ENCODE measurements at places on chromosomes 3 and 15.

DNA sequence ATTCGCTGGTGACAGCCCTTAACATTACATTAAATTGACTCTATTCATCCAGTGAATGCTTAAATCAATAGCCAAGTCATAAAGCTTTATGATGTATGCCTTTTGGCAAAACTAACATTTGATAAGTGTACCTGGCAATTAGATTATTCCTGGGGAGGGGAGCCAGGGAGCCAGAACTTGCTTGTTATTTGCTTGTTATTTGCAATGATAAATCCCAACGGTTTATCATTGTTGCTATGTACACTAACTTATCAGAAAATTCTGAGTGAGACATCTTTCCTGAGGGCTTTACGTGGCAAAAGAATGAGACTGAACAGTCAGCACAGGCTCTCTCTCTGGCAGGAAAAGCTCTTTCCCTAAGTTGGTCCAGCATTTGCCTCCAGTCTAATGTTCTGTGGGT lies 35.8 kb upstream of the FBN1 start:
- DNase-seq: no peak

GRCh38 chr3:61562042-61562720 lies 810 bp downstream of the PTPRG start:
- DNase-seq: no peak

GRCh38 chr3:159675285-159675684 lies 313.4 kb upstream of the IL12A start:
- no peak for DNase-seq

- DNase-seq: no peak
Observed at GRCh38 chr3:9912294-9912935, 4.5 kb upstream of the IL17RC start.

- DNase-seq: no peak
Observed at GRCh38 chr3:43148033-43148432, 42.2 kb upstream of the POMGNT2 start.

DNA sequence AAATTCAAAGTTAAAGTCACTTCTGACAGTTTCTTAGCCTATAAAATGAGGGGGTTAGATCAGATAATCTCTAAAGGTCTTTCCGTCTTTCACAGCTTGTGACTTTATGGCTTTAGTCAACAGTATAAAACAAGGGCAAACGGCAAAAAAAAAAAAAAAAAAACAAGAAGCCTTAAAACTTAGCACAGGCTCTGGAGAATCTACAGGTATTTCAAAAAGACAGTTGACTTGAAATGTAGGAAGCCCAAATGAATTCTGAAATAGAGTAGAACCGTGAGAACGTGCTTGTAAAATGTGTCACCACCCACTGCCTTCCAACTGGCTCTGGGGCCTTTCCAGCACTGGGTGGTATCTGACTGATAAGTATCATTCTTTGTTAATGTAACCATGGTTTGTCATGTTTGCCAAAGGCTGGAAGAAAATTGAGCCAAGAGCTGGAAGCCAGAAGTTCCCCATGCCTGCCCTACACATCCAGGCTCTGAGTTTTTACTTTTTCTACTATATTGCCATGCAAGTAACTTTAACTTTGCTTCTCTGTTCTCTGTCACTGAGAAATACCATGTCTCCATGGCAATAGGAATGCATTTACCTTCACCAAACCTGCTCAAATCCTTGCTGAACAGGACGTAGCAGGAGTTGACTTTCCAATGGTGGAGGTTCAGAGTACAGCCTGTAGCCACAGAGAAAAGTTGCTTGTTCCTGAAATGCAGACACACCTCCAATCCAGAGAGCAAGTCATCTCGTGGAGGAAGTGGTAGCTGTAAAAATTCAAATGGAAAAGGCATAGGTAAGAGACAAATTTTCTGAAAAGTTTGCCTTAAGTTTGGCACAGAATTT lies 35.8 kb upstream of the THSD4 start:
- DNase-seq: no peak

DNA sequence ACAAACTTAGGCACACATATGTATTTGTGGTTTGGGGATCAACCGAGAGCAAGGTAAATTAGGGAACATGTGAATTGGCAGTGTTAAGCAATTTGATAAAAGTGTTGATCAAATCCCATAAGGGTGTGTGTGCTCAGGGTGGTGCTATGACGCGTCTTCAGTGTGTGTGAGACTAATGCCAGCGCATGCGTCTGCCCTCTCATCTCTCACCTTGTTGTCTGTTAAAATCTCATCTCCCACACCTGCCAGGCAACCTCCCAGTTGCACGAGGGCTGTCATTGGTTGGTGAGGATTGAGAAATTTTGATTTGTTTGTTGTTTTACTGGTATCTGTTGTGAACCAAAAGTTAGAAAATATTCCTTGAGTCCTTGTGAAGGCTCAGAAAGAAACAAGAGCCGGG lies 137.2 kb upstream of the ICE2 start:
- no peak for DNase-seq

DNA sequence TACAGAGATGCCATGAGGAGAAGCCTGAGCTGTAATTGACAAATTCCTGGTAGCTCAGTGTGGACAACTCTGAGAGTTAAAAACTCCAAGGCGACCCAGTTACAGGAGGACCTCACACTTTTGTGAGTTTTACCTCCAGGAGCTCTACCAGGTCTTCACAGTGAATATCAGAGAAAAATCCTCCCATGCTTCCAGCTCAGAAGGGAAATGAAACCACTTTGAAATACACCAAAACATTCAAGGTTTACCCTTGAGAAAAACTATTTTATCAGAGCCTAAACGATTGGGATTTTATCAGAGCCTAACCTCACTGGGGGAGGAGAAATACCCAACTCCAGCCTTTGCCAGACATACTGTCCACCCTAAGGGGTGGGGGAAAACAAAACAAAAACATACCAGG lies 52.4 kb downstream of the MCCC1 start:
- no peak for DNase-seq

GRCh38 chr15:82003916-82004315 lies 41.9 kb downstream of the MEX3B start:
- no peak for DNase-seq

- DNase-seq: no peak
Observed at GRCh38 chr3:52892290-52892624, 5.1 kb downstream of the STIMATE start.

- no peak for DNase-seq
Observed at GRCh38 chr3:127417709-127418559, 130.1 kb upstream of the PRR20G start.

- DNase-seq: no peak
Observed at GRCh38 chr15:48132874-48133273, 12.1 kb downstream of the SLC24A5 start.

GRCh38 chr3:184874709-184875644 lies 63.0 kb downstream of the VPS8 start:
- DNase-seq: no peak

DNA sequence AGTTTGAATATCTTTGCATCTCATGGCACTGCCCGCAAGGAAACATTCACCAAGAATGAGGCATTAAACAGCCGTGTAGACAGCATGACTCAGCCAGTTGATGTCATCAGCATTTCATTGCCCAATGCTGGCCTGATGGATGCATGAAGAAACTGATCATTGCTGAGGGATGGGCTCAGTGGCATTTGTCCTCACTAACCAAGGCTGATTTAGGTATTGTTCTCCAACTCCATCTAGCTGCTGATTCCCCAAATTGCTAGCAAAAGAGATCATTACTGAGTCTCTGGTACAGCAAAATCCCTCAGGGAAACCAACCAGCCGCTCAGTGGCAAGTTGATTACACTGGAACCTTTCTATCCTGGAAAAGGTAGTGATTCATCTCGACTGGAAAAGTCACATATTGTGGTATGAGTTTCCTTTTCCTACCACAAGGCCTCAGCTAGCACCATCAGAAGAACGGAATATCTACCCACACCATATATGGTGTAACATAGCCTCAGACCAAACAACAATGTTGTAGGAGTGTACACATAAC lies 186.5 kb upstream of the GAP43 start:
- DNase-seq: no peak

GRCh38 chr3:177196456-177197040 lies 734 bp downstream of the TBL1XR1 start:
- DNase-seq: no peak

DNA sequence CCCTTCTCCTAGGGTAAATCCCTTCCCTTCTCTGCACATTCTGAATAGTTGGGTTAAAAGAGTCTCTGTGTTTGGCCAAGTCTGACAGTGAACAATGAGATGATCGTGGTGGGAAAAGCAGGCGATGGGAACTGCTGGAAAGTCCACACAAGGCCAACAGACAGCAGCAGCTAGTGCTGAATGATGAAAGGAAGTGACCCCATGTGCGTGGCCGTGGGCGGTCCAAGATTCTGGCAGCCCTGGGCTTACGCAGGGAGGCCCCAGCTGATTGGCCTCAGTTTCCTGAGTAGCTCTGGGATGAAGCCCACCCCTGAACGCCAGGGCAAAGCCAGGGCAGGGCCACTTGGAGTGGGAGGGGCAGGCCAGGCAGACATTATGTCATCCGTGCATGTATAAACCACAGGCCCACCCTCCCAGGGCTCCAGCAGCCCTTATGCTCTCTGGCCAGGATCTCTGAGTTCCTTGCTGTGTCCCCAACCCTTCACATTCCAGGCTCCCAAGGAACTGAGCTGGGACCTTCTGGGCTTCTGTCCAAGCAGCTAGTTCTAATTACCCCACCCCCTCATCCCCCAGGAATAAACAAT lies 57.8 kb downstream of the CDC25A start:
- DNase-seq: no peak

DNA sequence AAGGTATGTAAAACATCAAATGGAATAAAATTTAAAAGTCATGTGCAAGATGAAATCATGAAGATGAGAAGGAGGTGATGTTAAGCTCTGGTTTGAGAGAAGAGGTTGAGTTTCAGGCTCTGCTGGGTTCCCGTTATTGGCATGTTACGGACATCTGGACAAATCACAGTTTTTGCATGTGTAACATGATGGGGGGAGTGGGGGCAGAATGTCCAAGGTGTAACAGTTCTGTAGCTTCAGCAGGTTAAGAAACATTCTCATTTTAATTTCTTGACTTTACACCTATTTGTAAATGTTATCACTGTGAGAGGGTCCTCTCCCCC lies 17.2 kb downstream of the TRIM71 start:
- no peak for DNase-seq

GRCh38 chr15:33135355-33135781 lies 59.1 kb downstream of the FMN1 start:
- no peak for DNase-seq

GRCh38 chr15:95059346-95059905 lies 828.1 kb downstream of the MCTP2 start:
- DNase-seq: no peak
